ENCODE measurements at places on chromosomes 2 and 18.

GRCh38 chr2:3742743-3743508 is 39.6 kb downstream of the DCDC2C start:
- DNase-seq = no peak

- DNase-seq = no peak
Measured at GRCh38 chr2:217636991-217637561, 365.7 kb downstream of the TNS1 start.

DNA sequence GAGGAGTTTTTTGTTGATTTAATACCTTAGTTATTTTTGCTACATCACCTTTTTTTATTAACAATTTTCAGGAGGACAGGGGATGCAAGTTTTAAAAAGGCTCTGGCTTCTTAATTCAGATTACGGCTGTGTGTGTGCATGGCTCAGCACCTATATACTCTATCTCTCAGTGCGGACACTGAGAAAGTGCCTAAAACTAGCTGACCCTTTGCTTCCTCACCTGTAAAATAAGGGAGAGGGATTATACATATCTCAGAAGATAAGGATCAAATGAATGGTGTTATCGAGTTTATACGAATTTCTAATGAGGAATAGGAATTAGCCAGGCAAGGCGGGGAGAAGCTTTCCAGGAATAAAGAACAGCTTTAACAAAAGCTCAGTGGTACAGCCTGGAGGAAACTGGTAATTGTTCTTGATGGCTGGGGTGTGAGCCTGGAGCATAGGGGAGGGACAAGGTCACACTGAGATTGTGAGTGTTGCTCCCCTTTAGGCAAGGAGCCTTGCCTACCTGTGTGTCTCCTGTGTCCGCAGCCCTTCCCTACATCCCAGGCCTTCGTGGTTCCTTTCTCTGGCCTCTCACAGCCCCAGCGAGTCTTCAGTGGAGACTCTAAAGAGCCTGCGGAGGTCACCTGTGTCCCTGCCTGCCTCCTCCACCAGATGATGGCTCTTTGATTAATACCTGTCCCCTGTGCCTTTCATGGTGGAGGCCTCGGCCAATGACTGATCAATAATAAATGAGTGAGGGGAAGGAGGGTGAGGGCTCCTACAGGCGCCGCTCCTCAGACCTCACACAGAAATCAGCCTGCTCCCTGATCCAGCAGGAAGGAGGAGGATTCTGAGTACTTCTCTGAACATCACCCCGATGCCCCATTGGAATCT is 92.7 kb downstream of the DDX1 start:
- DNase-seq = no peak

DNA sequence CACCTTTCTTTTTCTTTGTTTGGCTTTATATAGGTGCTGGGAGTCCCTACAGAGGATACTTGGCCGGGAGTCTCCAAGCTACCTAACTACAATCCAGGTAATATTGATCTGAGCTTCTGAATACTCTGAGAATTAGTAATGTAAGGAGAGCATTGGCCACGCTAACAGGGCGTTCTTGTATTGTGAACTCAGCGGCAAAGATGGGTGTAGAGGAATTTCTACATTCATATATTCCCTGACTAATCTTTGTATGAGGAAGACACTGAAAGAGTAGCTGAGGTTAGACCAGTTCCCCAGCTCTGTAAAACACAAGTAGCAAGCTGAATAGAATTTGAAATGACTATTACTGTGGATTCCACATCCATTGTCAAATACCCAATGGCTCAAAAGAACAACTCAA is 48.5 kb downstream of the CDK15 start:
- DNase-seq = no peak

DNA sequence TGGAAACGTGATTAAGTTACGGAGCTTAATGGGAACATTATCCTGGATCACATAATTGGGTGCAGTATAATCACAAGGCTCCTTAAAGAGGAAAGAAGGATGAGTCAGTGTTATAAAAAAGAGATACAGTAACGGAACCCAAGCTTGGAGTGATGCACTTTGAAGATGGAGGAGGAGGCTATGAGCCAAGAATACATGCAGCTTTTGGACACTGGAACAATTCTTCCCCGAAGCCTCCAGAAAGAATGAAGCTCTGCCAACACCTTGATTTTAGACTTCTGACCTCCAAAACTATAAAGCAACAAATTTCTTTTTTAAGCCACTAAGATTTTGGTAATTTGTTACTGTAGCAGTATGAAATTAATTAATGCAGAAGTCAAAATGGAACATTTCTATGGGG is 85.1 kb downstream of the CDH7 start:
- no peak for DNase-seq

DNA sequence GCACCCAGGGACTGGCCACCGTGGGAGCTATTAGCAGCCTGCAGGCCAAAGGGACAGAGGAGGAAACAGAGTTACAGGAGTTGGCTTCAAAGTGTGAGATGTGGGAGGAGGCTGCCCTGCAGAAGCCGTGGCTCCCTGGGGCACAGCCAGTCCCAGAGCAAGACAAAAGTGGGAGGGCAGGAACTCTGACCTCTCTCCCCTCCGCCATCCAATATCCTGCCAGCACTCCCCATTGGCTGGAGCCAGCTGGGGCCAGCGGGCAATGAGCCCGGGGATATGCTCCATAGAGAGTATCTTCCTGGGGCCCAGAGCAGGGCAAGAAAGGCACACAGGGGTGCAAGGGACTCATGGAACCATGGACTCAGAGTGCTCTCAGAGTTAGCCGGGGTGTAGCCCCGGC is 143.1 kb downstream of the INHBB start:
- DNase-seq = no peak
